NCI-H1105 (cell line): ENCODE measurements at places on chromosomes 16 and 17.

DNA sequence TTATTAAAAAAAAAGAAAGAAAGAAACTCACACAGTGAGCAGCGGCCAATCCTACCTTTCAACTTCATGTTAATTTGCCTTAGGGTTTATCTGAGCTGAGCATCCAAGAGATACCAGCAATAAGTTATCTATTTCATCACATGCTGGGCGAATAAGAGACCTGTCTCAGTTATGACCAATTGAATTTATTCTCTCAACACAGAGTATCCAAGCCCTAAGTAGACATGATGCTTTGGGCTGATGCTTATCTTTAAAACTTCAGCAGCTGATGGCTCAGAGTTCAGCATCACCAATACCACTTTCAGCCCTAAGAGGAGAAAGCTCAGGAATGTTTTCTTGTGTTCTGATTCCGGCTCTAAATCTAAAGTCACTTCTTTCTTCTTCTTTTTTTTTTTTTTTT, 489.0 kb upstream of the ZFHX3 start:
- DNase-seq: no peak

- no peak for DNase-seq
These were observed 26.1 kb upstream of the KIF2B start for GRCh38 chr17:53796642-53797041.

- DNase-seq: no peak
These were observed 61.0 kb downstream of the ABHD15 start for GRCh38 chr17:29505836-29506235.

- DNase-seq: no peak
These were observed 170.4 kb downstream of the ZFHX3 start for GRCh38 chr16:72877374-72878028.

- no peak for DNase-seq
These were observed 28.0 kb upstream of the ABCA9 start for GRCh38 chr17:69088643-69089200.

- DNase-seq: no peak
These were observed 442.6 kb downstream of the SHISA9 start for GRCh38 chr16:13344001-13344400.

DNA sequence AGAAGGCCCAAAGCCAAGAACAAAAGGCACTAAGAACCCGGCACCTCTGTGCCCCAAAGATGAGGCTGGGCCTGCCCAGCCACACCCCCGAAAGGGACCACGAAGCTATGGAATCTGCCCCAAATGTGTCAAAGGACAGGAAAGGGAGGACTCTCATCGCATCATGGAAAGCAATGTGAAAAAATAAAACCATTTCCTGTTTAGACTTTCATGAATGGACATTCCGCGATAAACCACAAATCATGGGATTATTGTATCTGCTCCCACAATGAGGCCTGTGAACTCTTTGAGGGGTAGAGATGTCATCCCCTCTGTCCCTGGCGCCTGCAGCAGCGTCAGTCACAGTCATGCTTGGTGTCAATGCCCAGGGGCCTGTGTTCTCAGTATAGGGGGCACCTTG, 135.0 kb downstream of the COPRS start:
- DNase-seq: no peak

DNA sequence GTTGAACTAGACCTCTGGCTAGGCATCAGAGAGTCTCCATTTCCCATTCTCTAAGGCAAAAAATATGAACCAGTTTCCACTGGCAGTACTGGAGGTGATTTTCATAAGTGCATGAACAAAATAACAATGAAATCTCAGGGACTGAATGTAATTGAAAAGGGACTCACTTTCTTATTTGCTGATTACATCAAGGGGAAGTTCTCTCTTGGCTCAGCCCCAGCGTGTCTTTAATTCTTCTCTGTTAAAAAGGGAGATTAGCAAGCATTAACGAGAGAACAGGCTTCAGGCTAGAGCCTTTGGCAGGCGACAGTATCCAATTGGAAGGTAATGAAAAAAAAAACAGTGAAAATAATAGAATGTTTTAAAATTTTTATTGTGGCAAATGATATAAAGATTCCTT, 34.0 kb upstream of the ADAMTS18 start:
- peak; percentile 2 for DNase-seq

- DNase-seq: no peak
These were observed 84.1 kb downstream of the TBC1D16 start for GRCh38 chr17:79951361-79952264.

GRCh38 chr16:56989988-56990387, 631 bp downstream of the NLRC5 start:
- DNase-seq: no peak

GRCh38 chr16:80298676-80299075, 242.1 kb upstream of the DYNLRB2 start:
- DNase-seq: no peak

DNA sequence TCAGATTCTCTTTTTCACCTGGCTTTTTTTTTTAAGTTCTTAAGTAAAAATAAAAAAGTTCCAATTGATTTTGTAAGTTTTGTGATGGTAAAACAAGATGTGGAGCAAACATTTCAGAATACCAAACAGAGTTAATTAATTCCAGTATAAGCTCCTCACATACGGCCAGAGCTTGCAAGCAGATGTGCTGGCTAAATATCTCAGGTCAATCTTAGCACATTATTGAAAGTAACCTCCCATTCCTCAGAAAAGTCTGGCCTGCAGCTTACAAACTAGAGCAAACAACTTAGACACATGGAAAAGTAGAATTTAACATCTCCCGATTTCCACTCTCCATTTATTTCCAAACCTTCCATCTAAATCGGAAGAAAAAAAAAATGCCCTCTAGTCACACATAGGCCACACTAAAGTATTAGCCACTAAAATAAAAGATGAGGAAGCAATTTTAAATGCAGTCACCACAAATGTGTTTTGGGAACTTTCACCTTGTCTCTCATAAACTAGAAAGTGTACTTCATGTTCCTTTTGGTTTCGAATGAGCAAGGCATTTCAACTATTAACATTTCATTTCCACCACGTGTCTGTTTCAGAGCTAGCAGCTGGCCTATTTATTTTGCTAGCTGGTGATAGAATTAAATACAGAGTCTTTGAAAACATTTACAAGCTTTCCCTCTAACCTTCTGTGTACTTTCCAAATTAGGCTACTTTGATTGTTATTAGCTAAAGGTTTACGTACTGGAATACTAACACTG, 143.3 kb downstream of the STX8 start:
- no peak for DNase-seq

GRCh38 chr17:39602533-39603303, 5.0 kb downstream of the NEUROD2 start:
- DNase-seq: no peak

GRCh38 chr16:84648595-84649510, 542 bp downstream of the KLHL36 start:
- DNase-seq: no peak

- peak; percentile 22 for DNase-seq
These were observed 13.3 kb upstream of the YWHAE start for GRCh38 chr17:1413281-1413791.

DNA sequence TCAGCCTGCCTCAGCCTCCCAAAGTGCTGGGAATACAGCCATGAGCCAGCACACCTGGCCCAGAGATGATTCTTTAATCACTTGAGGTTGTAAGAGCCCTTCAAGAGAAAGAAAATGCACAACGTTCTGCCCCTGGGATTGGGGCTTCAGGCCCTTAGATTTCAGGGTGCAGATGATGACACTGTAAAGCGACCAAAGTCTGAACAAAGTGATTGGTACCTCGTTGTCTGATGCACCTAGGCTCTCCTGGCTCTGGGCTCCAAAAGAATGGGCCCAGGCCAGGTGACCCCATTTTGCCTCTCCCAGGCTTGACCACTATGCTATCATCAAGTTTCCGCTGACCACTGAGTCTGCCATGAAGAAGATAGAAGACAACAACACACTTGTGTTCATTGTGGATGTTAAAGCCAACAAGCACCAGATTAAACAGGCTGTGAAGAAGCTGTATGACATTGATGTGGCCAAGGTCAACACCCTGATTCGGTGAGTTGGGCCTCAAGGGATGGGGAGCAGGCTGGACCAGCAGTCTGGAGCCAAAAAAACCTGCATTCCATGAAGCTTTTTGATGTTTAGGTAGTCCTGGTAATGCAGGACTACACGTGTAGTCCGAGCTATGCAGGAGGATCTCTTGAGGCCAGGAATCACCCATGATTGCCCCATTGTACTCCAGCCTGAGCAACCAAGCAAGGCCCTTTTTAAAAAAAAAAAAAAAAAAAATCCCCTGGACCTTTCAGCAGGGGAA, 2.8 kb downstream of the RPL23A start:
- no peak for DNase-seq

GRCh38 chr16:19745286-19746010, 27.4 kb downstream of the IQCK start:
- DNase-seq: no peak

- peak; percentile 82 for DNase-seq
These were observed 7.2 kb downstream of the DLX3 start for GRCh38 chr17:49987681-49988441.

GRCh38 chr16:60651346-60651745, 1384.9 kb downstream of the CDH8 start:
- DNase-seq: no peak

DNA sequence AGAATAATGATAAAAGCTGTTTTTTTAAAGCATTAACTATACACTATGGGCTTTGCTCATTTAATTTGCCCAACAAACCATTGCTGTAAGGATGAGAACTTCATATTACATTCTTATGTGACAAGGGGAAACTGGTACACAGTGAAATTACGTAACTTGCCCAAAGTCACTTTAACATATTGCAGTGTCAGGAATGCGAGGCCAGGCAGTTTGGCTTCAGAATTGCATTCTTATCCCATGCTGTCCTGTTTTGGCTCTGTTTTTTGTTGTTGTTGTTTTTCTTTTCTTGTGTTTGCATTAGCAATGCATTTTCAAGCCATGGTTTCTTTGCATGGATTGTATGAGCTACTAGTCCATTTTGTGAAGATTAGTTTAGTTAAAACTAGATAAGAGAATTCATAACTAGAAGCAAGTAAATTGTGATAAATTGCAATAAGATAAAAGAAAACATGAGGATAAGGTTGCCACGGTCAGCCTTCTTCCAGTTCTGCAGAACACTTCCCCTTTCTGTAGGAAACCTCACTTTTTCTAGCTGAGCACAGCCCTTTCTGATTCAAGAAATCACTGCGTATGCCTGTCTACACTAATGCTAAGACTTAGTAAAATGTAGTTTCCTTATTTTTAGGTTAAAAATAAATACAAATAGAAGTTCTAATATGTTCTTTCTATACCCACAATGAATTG, 221.3 kb upstream of the KCNJ16 start:
- DNase-seq: no peak

- no peak for DNase-seq
These were observed 1.2 kb downstream of the FADS6 start for GRCh38 chr17:74892013-74892841.

DNA sequence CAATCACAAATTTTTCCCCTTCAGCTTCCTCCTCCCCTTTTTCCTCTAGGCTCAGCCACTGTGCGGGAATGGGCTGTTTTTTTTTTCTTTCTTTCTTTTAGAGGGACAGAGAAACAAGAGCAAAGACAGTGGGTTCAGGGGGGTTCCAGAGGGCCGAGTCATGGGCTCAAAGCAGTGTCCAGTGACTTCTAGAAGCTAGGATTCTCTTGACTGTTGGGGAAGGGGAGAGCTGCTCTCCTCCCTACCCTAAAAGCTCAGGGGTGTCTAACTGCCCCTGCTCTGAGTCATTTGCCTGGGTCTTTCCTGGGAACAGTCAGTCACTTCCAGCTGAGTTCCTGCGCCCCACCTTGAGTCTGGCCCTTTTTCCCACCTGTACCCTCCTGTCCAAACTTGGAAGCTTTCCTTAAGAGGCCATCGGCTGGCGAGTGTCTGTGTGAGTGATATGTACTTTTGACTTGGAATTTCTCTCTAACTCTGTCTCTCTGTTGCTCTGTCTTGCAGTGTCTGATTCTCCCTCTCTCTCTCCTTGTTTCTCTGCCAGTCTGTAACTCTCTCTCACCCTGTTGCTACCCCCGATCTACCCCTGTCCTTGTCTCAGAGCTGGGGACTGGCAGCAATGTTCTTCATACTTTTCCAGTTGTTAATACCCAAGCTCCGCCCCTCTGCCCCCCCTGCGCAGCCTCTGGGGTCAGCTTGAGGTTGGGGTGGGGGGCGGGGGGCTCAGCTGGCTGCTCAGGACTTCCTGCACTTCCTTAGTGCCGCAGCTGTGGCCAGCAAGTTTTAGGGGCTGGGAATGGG, 2.4 kb downstream of the THRA start:
- no peak for DNase-seq

DNA sequence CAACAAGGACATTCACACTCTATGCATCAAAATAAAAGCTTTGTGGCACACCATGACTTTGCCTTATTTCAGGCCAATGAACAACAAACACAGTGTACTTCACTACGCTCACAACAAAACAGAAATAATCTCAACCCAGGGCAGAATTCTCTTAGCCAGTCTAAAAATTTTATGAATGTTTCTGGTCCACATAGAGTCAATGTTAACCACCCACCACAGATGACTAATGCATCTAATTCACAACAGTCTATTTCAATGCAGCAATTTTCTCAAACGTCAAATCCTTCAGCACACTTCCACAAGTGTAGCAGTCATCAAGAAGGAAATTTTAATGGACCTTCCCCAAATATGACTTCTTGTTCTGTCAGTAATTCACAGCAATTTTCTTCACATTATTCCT, 101.7 kb downstream of the CHD9 start:
- DNase-seq: no peak

DNA sequence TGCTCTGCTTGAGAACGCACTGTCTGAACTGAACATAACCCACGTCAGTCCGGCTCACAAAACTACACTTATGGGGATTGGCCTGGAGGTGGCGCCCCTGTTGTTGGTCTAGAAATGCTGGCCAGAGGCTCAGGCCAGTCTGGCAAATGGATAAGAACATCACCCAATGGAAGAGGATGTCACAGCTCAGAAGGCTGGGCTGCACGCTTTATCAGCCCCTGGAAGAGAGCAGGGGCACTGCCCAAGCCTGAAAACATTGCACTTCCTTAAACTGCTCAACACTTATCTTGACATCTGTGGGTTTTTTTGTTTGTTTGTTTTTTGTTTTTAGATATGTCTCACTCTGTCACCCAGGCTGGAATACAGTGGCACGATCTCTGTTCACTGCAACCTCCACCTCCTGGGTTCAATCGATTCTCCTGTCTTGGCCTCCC, 24.8 kb upstream of the BPTF start:
- DNase-seq: no peak

DNA sequence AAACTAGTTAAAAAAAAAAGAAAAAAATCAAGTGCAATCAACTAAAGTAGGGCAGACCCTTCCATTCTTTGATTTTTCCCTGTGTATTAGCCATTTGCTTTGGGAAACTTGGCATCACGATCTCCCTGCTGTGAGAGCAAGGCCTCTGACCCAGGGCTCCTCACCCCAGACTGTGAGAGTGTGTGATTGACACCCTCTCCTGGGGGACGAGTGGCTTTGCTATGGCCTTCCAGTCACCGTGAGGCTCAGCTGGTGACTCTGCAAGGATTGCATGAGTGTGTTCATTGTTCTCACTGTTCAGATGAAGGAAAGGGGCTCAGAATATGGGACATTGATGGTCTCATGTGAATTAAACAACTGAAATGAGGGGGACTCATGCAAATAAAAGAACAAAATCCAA, 69.0 kb upstream of the BCAR1 start:
- DNase-seq: no peak
